ENCODE measurements at places on chromosomes 7 and 10.

DNA sequence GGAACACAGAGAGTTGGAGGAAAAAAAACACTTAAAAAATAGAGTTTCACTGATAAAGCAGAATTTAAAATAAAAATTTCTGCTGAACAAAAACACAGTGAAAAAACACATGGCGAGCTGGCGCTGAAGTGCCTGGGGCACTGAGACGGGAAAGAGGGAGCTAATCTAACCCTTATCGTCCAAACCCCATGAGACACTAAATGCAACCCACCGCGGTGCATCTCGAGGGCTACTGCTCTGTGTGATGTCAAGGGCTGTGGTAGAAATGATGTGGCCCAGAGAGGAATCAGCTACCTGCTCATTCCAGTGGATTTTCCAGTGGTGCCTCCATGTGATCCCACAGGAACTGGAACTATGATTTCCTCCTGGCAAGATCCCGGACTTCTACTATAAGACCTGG lies 499.3 kb downstream of the SUGCT start:
- no peak for DNase-seq

- DNase-seq = no peak
Observed at GRCh38 chr7:157832421-157832820, 495.6 kb downstream of the DNAJB6 start.

DNA sequence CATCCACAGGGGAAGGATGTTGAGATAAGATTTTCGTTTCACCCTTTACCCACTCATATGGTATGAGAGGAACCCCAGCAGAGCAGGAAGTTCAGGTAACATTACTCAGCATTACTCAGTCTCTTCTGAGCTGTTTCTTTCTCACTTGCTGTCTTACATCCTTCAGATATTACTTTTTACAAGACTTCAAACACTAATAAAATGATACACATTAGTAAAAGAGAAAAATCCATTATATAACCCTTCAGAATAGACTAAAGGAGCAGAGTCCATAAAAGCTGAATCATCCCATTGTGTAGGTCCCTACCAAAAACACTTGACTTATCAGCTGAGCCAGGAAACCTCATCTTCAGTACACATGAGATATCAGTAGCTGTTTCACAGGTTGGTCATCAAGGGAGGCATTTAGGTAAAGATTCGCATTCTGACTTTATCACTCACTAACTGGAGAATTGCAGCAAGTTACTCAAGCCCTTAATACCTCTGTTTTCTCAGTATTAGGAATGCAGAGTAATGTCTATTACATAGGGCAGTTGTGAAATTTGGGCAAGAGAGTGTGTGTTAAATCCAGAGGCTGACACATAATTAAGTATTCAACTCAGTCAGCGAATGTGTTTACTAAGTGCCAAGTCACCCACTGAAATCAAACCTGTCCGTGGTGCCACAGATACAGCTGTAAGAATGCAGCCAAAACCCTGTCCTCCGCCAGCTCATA lies 44.7 kb downstream of the KLF6 start:
- no peak for DNase-seq

DNA sequence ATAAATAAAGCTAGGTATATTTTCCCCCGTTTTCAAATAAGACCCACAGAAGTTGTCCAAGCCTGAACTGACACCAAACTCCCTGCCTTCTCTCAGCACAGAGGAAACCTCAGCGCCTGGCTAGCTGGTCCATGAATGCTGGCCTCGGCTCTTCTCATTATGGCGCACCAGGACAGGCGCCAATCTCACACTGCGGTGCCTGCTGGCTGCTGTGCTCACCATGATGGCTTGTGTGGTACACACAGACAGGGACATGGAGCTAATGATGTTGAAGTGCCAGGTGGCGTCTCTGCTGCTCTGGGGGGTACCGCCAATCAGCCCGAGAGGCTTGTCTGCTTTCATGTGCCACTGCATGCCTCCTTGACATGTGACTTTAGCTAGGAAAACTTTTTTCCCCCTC lies 43.2 kb upstream of the USP6NL start:
- DNase-seq = peak; percentile 54

- no peak for DNase-seq
Observed at GRCh38 chr10:67476201-67476600, 219.8 kb downstream of the CTNNA3 start.

All from NCI-H446 treated with DMSO at 0.1 percent for 48 hours (cell line).